ENCODE measurements at places on chromosomes 4 and X.

GRCh38 chr4:6150046-6150735, 50.2 kb downstream of the JAKMIP1 start:
- no peak for DNase-seq

DNA sequence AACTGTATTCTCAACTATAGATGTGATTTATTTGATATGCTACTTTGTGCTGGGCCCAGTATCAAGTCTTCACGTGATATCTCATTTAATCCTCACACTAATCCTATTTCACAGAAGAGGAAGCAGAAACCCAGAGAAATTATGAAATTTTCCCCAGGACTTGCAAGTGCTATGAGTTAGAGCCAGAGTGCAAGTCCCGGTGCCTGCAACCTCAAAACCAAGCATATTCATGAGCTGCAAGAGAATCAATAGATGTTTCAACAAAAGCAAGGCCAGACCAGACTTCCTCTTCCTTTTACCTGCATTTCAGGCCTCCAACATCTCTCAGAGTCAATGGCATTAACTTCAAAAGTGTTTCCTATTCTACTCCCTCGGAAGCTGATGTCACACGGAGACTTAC, 92.2 kb upstream of the GATB start:
- no peak for DNase-seq

- no peak for DNase-seq
These were observed 182.7 kb downstream of the PABPC4L start for GRCh38 chr4:134018846-134019245.

DNA sequence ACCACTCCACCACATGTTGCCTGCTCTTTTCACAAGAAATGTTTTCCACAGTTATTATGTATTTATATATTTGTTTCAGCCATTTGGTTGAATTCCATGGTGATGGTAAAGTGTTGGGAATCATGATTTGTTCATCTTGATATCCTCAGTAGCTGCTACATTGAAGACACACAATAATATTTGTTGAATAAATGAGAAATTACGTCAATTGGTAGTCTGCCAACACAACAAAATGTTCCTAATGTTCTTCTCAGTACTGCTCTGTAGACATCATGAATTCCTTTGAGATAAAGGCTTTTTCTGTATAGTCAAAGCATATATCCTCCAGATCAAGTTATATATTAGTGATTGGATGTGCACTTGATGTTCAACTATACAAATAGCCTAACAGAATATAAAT, 29.5 kb downstream of the CXXC4 start:
- DNase-seq: no peak

DNA sequence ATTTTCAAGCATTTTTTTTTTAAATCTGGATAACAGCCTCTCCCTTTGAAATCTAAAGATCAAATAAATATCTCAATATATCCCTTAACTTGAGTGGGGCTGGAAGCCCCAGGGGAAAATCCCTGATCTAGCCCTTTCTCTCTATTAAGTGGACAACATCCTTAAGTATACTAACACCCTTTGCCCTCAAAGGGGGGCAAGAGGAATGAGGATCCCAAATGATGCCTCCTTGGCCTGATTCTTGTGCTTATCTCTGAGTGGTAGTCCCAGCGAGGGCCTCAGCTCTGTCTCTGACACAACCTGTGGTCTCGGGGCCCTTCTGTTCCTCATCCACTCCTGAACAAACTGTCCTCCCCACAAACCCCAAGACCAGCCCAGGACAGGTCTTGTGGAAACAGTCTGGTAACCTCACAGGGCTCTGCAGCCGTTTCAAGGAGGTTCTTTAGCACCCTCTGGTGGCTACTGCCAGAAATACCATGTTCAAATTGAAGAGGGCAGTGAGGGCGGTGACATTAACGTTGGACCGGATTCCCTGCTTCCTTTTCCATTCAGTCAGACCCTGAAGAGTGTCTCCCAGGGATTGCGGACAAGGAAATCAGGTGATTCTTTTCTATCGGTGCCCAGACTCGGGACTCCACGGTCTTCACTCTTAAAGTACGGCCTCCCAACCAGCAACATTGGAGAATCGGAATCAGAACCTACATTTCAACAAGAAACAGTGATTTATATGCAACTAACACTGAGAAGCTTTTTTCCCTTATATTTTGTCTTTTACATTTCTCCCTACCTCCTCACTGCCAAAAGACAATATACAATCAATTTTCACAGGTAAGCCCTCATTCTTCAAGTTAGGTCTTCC, 13.0 kb downstream of the CXCL13 start:
- DNase-seq: peak; percentile 86

DNA sequence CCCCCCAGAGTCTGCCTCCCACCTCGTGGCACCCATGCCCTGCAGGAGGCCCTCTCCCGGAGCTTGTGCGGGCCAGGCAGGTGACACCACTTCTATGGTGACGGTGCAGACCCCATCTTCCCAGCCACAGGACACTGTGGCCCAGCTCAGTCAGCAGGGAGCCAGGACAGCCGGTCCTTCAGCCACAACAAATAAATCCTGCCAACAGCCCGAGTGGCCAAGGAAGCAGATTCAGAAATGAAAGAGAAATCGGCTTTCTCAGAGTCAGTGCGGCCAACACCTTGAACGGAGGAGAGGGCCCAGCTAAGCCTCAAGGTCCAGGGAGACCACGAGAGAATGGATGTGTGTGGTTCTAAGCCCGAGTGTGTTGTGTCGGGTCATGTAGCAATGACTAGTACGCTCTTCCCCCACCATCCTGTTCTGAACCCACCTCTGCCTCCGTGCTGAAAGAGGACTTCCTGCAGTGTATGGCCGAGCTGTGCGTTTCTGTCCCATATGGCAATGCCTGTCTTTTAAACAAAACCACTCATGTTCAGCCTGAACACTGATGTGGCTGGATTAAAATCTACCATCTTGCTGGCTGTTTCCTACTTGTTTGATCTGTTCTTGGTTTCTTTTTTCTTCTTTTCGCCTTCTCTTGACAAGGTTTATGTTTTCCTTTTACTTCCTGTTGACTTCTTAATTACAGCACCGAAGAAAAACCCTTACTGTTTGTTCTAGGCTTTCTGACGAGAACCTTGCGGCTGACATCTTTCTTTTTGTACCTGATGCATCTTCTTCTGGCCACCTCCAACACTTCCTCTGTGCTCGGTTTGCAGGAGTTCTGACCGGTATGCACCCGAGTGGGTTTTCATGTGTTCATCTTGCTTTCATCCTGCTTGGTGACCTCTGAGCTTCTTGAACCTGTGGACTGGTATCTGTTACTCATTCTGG, 53.1 kb downstream of the GAK start:
- no peak for DNase-seq

GRCh38 chr4:117010671-117011070, 74.7 kb downstream of the TRAM1L1 start:
- no peak for DNase-seq

DNA sequence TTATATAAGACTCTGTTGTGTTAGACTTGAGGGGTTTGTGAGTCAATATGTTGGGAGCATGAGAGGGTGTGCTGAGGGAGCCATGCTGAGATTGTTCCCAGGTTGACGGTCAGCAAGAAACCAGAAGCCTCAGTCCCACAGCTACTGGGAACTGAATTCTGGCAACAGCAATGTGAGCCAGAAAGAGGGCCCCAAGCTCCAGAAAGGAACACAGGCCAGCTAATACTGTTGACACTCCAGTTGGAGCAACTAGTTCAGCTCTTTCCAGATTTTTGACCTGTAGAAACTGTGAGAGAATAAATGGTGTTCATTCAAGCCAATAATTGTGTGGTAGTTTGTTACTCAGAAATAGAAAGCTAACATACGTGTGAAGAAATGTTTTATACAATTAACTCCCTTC, 17.1 kb downstream of the ADH1A start:
- no peak for DNase-seq

DNA sequence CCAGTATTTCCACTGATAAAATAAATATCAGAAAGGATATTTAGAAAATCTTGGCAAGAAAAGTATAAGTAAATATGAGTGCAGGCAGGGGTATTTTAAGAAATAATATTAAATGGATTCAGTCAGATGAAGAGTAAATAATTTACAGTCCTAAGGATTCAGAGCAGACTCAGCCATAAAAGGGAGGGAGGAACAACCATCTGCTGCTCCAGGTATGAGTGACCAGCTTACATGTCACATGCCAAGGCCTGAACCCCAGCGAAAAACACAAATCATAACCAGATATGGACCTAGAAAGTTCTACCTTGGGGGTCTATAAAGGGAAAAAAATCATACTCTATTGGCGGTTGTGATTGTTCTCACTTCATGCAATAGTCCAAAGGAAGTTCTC, 166.8 kb downstream of the COL4A6 start:
- DNase-seq: no peak

GRCh38 chr4:114272226-114272625, 292.8 kb upstream of the ARSJ start:
- DNase-seq: no peak

GRCh38 chr4:86306816-86307215, 53.0 kb downstream of the MAPK10 start:
- DNase-seq: no peak

GRCh38 chr4:5782829-5783476, 72.0 kb downstream of the EVC start:
- no peak for DNase-seq

DNA sequence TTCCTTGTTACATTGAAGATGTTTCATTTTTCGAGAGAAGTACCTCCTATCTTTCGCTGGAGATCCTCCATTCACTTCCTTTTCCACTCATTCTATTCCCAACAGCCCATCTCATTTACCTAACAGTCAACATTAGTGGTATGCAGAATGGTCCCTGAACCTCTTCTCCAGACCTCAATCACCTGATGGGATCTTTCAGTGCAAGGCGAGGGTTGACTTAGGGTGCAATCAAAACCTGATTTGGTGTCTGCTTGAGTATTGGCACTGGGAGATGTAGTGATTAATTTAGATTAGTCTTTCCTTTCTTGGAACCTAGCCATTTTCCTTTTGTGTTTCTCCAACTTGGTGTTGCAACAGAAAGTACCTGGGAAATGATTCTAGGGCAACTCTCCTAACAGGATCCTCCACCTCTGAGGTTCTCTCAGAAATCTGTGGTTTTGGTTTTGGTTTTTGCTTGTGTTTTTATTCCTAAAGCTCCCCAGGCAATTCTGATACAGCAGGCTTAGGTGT, 18.4 kb downstream of the DDX3X start:
- DNase-seq: no peak

DNA sequence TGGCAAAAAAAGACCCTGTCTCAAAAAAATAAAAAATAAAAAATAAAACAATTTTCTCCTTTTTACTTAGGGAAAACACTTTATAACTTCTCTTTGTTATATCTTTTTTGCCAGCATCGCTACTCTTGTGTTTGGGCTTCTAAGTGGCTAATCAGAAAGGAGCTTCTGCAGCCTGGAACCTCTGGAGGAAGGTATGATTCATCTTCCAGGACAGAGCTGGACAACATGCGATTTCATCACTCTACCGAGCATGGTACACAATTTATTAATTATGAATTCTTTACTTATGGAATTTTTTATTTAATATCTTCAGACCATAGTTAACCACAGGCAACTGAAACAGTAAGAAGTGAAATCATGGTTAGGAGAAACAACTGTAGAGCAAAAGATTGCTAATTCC, 1254.3 kb upstream of the AGA start:
- no peak for DNase-seq

DNA sequence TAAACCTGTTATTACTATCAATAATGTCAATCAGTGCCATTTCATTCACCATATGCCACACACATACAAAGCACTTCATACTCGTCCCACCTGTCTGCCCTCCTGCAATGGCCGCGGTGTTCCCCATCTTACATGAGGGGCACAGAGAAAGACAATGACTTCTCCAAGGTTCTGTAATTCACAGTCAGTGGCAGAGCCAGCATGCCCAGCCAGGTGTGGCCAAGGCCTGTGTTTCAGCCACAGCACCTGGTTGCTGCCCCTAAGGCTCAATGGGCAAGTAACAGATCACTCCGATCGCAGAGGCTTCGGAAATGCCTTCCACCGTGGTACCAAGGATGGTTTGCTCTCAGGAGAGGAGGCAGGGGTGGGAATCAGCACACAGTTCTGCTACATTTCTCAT, 10.9 kb downstream of the AFAP1 start:
- no peak for DNase-seq

GRCh38 chr4:149280806-149281205, 534.8 kb downstream of the IQCM start:
- DNase-seq: no peak

DNA sequence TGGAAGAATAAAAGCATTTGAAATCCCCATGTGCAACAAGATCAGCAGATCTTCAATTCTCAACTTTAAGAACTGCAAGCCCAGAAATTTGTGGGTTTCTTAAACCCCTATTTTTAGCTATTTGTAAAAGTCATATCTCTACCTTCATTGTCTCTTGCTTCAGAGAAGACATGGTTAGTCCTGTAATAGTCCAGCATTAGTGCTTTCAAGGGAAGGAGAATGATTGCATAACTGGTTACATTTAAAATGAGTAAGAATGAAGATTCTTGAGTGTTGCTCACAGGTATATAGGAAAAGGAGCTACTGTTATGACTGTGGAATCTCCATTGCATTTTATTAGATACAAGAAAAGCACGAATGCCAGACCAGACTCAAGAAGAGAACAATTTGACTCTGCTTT, 84.0 kb downstream of the CCSER1 start:
- no peak for DNase-seq

- no peak for DNase-seq
These were observed 587 bp downstream of the TIMM8A start for GRCh38 chrX:101347859-101348451.

DNA sequence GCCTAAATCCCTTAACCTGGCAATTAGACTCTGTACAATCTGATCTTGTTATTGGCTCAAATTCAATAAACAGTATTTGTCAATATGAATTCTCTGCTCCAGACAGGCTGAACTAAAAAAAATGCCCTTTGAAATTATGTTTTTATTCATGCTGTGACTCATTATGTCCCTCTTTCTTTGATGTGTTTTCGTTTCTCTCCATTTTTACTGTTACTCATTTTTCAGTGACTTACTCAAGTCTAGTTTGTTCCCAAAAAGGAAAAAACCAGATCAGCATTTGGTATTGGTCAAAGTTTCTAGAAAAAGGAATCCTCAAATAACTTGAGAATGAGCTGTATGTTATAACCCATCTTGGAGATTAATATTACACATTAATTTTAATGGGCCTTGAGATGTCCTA, 40.4 kb downstream of the UNC5C start:
- no peak for DNase-seq

Measured in neural progenitor cell (in vitro differentiated cells).